Urothelium cell line (cell line): ENCODE measurements at places on chromosomes 5 and 9.

- no peak for DNase-seq
Observed at GRCh38 chr5:32753051-32753450, 41.9 kb downstream of the NPR3 start.

DNA sequence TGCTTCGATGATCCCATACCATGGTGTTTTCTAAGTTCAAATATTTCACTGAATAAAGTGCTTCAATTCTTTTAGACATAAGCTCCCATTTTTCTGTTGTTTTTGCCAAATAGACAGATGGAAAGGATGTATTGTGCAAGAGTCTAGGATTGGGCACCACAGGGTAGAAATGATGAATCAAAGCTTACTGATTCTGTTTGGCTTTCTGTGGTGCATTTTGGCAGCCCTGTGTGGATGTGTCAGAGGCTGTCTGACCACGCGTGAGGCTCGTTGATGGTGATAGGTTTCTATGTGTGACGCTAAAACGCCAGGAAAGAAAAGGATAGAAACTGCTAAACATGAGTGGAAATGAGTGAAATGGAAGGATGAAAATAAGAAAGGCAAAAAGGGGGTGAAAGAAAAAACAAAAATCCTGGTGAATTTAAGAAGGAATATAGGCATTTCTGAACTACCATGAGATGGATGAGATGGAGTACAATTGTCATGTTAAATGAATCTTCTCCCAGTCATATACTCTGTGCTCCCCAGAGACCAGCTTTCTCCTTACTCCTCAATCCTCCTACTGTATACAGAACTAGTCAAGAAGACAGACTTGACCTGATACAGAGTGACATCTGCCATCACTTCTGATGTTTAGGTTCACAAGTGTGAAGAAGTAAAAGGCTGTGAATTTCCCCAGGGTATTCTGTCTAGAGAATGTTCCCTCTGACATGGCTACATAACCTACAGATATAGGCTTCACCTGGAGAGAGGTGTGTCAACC lies 54.4 kb downstream of the ANKH start:
- DNase-seq, result peak; percentile 35

DNA sequence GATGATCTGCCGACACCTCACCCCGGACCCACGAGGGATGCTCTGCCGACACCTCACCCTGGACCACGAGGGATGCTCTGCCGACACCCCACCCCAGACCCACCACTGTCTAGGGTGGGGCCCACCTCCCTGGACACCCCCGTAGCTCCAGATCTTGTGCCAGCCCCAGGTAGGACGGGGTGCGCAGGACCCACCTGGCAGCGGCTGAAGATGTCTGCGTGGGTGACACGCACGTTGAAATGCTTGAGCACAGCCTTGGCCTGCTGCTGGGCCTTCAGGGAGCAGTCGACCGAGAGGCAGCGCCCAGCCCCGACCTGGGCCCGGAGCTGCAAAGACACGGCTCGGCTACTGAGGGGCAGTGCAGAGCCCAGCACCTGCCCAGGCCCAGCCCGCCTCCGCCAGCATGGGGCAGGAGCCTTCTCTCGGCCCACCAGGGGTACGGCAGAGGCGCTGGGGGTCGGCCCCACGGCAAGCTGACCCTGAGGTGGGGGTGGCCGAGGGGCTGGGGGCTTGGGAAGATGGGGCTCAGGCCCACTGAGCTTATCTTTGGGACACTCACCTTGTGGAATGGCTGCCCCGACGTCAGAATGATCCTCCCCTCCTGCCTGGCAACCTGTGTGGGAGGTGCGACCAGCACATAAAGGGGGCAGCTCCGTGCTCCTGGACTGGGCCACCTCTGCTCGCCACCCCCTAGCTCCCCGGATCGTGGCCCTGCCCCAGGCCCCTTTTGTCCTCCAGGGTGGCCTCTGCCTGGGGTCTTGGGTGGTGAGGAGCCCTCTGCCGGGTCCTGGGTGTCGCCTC lies 21.7 kb upstream of the NRARP start:
- no peak for DNase-seq

DNA sequence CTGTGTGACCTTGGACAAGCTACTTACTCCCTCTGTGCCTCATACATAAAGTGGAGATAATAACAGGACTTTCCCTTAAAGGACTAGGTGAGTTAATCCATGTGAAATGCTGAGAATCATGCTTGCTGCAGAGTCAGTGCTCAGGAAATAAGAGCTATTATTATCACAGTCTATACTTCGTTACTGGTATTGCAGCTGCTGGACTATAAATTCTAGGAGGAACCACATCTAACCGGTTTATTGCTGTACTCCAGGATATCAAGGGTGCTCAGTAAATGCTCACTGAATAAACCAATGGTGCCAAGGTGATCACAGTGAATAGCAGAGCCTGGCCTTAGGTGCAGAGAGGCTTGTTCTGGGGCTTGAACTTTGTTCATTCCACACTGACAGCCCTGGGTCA lies 69.3 kb downstream of the HSPA4 start:
- no peak for DNase-seq

DNA sequence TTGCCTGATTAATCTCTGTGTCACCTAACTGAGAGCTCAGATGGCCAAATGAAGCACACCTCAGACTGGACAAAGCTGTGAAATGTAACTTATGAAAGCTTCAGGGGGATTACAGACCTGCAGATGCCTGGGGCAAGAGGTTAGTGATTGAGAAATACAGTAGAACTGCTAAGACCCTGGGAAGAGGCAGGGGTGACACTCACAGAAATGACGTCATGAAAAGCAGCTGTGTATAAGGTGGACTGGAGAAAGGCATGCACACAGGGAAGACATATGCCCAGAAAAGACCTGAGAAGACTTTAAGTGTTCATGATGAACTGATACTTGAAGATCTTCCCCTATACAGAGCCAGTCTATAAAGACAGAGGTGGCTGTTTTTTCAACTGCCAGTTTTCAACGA lies 49.3 kb upstream of the SPTLC1 start:
- no peak for DNase-seq

DNA sequence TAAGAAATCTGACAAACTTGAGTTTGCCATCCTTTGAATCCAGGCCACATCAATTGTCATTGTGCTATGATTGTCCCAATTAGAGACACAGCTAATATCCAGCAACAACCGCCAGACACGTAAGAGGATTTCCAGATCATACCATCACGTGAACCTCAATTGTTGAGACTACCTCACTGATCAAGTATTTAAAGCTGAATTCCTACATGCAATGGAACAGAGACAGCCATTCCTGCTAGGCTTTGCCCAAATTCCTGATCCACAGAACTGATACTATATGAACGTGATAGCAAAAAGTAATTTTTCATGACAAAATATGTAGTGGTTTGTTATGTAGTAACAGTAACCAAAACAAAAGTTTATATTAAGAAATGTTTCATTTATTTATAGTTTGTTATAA lies 657.7 kb downstream of the PRR16 start:
- no peak for DNase-seq

DNA sequence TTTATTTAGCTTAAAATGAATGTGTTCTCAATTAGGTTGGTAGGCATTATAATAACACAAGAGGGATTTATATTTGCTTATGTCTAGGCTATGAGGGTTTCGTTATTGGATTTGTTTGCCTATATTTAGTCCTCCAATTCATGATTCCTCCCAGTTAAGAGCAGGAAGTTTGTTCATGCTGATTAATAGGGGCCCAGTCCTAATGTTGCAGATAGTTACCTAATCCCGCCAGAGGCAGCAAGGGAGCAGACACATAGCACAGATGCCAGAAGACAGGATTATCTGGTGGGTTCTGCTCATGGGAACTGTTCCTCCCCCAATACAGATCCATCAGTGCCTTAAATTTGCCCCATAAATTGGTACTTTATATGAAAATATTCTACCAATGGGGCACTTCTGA lies 100.8 kb upstream of the TLE4 start:
- no peak for DNase-seq

DNA sequence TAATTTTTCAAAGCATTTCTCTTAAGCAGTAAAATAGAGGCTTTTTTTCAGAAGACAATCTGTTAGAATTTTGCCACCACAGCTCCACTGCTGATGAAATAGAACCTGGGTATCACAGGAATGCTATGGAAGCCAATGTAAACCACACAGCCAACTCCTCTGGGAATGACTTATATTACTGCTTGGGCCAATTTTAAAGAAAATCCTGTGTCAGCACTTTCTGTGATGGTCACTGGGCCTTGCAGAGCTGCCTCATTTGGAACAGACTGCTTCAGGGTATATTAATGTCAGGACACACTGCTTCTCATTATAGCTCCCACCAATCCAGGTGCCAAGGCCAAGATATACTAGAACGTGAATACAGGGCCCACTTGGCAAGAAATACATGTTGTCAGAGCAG lies 144.1 kb upstream of the ACTBL2 start:
- no peak for DNase-seq

DNA sequence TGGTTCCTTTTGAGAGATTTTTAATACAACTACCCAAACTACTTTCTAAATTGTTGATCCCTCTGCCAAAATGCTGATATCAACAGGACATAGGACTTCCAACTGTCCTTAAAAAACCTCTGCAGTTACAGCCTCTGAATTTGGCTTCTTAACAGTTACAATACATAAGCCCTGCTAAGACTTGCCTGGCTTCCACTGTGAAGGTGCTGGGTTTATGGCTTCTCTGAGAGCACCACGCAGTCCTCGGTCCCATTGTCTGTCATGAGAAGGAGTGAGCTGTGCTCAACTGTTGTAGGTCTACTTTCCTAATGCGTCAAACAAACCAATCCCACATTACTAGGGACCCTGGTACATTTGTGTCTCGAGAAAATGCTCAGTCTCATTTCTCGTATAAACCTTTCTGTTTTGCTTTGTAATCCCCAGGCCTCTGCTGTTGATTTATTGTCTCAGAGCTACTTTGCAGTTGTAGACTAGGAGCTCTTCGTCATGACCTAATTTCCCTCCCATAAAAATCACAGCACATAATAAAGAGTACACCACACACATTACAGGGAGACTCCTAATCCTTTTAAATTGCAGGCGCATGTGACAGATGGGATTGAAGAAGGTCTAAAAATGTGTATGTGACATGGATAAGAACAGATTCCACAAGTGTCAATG lies 274.9 kb downstream of the NR3C1 start:
- no peak for DNase-seq

GRCh38 chr9:128901822-128902221 lies 19.0 kb upstream of the PHYHD1 start:
- DNase-seq, result no peak

DNA sequence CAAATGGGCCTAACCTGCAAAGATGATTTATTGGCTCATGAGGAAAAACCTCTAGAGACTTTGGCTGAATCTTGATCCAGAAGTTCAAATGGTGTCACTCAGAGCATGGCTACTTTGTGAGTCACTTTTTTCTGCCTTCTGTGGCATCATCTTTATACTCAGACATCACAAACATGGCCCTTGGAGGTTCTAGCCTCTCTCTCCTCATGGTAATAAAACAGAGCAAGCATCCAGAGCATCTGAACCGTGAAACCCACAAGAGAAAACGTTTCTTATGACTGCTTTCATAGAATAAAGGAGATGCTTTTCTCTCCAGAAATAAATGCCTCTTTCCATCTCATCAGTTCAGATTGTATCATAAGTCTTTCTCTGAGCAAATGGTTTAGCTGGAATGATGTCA lies 780.3 kb downstream of the KCTD16 start:
- DNase-seq, result no peak
